ENCODE measurements at places on chromosomes 5 and 9.
A peak's percentile ranks its signal among the peaks of the same experiment; 100 is the strongest.

DNA sequence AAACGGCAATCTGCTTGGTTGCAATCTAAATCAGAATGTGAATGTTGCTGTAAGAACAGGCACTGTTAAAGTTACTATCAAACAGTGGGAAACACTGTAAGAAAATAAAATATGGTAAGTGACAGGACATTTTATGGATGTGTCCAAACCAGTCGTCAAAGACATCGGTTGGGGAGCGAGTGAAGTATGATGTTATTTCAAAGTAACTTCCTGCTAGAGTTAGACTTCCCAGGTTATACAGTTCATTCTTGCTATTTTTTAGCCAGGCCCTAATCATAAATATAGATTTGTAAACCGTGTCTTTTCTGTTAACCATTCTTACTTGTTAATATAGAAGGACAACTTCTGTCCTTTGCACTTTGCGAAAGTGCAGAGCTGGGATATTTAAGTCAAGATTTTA is 30.2 kb downstream of the LIX1 start:
- no peak for DNase-seq

DNA sequence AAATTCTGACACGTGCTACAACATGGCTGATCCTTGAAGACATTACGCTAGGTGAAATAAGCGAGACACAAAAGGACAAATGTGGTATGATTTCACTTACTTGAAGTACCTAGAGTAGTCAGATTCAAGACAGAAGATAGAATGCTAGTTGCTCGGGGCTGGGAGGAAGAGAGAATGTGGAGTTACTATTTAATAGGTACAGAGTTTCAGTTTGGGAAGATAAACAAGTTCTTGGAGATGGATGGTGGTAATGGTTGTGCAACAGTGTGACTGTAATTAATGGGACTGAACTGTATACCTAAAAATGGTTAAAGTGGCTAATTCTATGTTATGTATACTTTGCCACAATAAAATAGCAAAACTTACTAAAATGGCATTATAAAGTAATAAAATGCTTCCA is 34.4 kb downstream of the PAM start:
- DNase-seq: no peak

GRCh38 chr9:101707721-101708120 is 30.7 kb downstream of the GRIN3A start:
- DNase-seq: no peak

GRCh38 chr9:3850098-3850497 is 324.3 kb upstream of the RFX3 start:
- no peak for DNase-seq

DNA sequence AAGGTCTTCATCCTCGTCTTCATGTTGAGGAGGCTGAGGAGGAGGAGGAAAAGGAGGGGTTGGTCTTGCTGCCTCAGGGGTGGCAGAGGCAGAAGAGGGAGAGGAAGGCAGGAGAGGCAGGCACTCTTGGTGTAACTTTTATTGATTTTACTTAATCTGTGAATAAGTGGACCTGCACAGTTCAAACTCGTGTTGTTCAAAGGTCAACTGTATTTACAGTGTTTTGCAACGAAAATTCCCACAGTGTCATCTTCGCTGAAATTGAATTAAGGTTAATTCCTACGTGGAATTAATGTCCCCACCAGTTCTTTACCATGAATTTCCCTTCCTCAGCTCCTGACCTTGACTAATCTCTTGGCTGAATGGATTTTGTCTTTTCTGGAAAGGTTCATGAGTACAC is 21.2 kb upstream of the ENHO start:
- DNase-seq: no peak

GRCh38 chr5:149831492-149831891 is 101.4 kb downstream of the PPARGC1B start:
- DNase-seq: no peak

- DNase-seq: no peak
These were observed 47.8 kb downstream of the AHRR start for GRCh38 chr5:369151-369868.

DNA sequence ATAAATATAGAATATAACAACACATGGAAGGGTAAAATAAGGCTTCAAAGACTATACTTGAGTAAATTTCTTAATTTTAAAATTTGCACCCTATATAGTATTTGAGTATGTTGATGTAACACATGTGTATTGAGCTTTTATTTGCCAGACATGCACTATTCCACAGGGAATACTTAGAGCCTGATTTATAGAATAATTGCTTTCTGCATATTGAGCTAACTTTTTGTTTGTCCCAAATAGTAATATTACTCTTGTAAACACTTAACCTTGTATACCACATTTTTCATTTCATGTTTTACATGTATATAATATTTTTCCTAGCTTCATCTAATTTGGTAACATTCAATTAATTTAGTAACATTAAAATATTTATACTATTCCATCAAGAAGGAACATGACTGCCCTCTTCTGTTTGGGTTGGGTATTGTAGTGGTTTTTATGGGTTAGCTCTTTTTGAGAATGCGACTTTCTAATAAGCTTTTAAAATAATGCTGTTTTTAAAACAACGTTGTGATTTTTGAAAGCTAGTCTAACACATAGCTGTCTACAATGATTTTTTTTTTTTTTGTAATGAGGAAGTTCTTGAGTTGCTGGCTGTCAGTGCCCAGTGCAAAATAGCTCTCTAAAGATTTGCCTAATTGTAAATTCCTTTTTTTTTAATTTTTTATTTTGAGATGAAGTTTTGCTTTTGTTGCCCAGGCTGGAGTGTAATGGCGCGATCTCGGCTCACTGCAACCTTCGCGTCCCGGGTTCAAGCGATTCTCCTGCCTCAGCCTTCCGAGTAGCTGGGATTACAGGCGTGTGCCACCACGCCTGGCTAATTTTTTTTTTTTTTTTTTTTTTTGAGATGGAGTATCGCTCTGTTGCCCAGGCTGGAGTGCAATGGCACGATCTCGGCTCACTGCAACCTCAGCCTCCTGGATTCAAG is 4.8 kb downstream of the SUB1 start:
- peak; percentile 52 for DNase-seq

GRCh38 chr5:31048282-31049270 is 144.9 kb upstream of the CDH6 start:
- no peak for DNase-seq

- DNase-seq: no peak
These were observed 2.7 kb downstream of the CDO1 start for GRCh38 chr5:115813719-115814118.

GRCh38 chr9:108569624-108570023 is 286.2 kb downstream of the ACTL7B start:
- DNase-seq: no peak

DNA sequence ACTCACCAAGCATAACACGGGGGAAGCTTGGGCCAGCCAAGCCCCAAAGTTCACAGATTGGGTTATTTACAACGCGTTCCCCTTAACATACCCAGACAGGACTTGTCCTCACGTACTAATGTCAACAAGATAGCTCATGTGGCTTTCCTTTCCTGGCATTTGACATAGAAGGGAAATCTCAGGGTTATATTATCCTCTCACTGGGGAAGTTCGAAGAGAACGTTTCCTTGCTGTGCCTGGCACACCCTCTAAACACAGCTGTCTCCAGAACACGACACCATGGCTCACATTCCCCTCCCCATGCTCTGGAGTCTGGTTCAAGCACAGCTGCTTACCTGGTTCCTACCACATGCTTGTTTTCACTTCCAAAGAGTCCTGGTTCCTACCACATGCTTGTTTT is 46.8 kb upstream of the OTULINL start:
- no peak for DNase-seq

DNA sequence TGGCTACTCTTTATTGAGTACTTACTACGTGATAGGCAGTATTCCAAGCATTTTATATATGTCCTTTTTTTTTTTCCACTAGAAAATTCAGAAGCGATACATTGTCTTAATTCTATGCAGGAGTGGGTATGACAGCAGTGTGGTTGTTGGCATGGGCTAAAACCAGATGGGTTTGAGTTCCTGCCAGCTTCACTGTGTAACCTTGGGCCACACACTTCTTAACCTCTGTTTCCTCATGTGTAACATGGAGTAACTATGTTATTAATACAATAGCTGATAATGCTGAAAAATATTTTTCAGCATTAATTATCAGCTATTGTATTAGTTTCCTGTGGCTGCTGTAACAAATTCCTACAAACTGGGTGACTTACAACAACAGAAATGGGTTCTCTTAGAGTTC is 12.0 kb downstream of the SNX18 start:
- DNase-seq: no peak
